ENCODE measurements at places on chromosomes 1 and 21.

- DNase-seq = no peak
Observed at GRCh38 chr1:97646071-97646470, 274.8 kb downstream of the DPYD start.

- no peak for DNase-seq
Observed at GRCh38 chr1:207402744-207403143, 51.4 kb upstream of the CR2 start.

DNA sequence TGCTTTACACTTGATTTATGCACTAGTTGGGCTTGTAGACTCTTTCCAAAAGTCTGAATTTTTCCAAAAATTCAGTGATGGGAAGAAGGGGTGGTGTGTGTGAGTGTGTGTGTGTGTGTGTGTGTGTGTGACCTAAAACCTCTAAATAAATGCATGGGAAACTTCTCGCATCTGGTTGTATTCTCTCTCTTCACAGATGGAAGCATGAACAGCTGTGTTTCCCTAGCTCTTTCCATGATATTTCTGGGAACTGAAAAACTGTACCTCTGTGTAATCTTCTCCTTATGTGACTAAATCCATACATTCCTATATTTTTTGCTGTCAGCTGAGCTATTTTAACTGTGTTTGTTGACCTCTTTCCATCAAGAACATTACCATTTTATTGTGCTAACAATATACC is 26.2 kb upstream of the CYYR1 start:
- DNase-seq = no peak

- DNase-seq = no peak
Observed at GRCh38 chr1:201014816-201015200, 8.7 kb downstream of the KIF21B start.

- no peak for DNase-seq
Observed at GRCh38 chr1:159929155-159930051, 4.1 kb upstream of the TAGLN2 start.

DNA sequence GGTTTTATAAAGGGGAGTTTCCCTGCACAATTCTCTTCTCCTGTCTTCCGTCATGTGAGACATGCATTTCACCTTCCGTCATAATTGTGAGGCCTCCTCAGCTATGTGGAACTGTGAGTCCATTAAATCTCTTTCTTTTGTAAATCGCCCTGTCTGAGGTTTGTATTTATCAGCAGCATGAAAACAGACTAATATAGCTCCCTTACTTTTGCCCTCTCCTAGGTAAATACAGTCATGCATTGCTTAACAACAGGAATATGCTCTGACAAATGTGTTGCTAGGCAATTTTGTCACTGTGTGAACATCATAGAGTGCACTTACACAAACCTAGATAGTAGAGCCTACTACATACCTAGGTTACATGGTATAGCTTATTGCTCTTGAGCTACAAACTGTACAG is 616.8 kb downstream of the RWDD3 start:
- no peak for DNase-seq

DNA sequence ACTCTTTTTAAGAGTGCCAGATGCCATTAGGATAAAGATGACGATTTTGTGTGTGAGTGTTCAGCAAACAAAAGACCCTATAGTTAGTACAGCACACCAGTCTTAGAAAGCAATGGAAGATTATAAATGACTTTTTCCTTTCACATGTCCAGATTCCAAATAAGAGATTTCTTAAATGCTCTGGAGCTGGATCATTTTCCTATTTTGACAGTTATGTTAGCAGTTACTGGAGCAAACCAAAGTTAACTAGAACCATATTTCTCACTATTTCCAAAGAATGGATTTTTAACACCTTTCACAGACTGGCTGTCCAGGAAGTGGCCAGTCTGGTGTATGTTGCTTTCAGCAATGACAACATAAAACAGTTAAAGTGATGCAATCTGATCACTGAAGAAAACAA is 905.8 kb upstream of the ADGRL2 start:
- no peak for DNase-seq

DNA sequence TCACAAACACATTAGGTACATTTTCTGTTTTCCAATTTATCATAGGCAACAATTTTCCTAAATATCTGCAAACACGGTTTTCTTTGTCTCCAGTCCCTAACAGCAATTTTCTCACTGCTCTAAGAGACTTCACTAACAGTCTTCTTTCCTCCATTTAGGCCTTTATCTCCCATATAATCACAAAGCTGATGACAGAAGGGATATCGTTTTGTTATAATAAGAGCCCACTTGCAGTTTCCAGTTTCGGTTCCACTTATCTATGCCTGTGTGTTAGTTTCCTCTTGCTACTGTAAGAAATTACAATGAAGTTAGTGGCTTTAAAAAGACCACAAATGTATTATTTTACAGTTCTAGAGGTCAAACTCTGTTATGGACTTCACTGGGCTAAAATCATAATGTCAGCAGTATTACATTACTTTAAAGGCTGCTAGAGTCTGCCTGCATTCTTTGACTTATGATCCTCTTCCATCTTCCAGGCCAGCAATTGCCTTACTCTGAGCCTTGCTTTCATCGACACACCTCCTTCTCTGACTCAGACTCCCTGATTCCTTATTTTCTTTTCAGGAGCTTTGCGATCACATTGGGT is 549.3 kb downstream of the NCAM2 start:
- no peak for DNase-seq

DNA sequence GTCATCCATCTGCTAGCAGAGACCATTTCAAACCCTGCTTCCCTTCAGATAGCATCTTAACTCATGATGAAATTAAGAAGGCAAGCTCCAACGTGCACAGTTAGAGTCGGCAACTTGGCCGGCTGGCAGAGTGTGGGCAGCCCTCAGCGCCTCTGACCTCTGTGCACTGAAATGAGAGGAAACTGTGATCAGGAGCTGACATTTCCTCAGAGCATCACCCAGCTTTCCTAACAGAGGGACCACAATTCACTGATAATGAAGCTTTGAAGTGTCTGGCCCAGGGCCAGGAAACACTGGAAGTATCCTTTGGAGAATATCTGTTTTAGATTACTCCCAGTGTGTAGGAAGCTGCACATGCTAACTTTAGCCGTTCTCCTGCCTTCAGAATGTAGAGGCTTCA is 145.0 kb upstream of the ZC3H11B start:
- DNase-seq = no peak

DNA sequence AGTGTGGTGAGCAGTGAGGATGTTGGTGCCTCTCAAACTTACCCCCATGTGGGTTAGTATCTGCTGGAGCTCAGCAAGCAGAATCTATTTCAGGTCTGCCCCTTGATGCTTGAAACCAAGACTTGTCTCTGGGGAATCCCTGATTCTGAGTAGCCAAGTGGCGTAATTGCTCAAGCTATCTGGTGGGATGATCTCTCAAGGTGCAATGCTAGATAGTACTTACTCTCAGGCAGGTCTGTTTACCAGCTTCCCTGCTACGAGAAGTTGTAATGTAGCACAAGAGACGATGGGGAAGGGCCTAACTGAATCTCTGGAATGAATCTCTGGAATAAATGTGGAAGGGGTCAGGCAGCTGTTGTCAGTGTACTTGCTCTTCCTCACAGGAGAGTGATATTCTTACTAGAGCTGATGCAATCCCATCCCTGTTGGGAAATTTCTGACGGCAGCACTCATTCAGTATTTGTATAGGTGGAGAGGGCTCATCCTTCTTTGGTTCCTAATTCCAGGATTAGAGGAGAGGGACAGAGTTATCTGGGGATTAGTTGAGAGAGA is 65.4 kb downstream of the MACF1 start:
- DNase-seq = no peak

- DNase-seq = no peak
Observed at GRCh38 chr21:45769896-45770295, 126.4 kb downstream of the PCBP3 start.

GRCh38 chr21:44571296-44571695 is 2.2 kb upstream of the KRTAP10-4 start:
- no peak for DNase-seq

DNA sequence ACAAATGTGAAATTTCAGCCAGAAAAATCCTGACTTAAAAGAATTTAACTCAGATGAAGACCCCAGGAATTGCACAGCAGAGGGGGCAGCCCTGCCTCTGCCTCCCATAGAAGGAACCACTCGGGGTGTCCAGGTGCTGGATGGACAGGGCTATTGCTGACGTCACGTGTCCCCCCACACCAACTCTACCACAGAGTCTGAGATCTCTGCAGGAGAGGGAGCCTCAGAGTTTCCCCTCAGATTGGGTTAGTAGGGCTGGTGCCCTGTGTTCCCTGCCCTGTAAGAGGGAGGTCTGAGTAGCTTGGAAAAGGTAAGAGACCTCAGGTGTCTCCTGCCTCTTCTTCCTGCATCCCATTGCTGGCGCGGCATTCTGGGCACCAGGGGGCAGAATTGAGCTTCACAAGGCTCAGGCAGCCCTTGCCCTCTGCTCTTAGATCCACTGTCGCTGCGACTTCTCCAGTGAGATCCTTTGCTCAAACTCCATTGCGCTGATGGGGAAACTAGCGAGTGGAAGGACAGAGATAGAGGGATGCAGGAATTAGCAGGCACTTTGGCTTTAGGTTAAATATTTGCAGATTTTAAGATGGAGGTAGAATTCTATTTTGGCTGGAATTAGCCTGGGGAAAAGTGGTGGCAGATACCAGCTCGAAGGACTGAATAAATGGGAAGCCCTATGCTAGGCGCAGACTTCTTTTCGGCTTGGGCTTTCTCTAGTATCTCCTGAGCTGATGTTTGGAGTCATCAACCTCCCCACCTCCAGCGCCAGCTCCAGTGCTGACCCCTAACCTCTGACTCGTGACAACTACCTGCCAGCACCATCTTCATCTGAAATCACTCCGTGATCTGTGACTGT is 42.8 kb upstream of the DMBX1 start:
- peak; percentile 62 for DNase-seq

GRCh38 chr1:200323856-200324400 is 85.9 kb downstream of the ZNF281 start:
- DNase-seq = no peak

DNA sequence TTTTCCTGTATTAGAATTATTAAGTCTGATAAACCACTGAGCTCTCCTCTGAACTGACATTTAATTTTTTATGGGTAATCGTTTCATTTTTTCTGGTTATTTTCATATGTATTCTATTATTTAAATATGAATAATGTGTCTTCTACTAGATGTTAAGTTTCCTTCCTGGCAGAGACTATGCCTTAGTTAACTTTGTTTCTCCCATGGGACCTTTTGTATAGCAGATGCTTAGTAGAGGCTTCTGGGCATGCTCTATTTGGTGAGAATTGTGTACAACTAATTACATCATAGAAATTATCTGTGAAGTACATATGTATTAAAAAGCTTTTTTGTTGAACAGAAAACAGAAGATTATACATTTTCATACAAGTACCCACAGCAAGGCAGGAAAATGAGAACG is 23.4 kb downstream of the CTBS start:
- no peak for DNase-seq

DNA sequence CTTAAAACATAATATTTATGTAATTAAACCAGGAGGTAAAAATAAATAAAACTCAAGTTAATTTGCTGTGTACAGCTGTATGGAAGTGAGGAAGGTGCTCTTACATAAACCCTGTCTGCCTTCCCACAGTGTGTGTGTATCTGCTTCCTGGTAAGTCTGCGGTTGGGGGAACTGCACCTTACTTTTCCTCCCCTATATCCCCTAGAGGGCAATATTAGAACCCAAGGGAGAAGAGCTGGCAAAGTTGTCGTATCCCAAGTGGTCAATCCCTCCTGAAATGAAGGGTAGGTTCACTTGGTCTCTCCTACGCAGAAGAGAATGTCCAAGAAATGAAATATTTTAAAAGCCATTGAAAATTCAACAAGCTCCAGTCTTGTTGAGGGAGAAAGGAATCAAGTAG is 17.8 kb upstream of the JAK1 start:
- no peak for DNase-seq

Measured in HTR-8/SVneo (cell line).